ENCODE measurements at places on chromosomes 4 and X.

DNA sequence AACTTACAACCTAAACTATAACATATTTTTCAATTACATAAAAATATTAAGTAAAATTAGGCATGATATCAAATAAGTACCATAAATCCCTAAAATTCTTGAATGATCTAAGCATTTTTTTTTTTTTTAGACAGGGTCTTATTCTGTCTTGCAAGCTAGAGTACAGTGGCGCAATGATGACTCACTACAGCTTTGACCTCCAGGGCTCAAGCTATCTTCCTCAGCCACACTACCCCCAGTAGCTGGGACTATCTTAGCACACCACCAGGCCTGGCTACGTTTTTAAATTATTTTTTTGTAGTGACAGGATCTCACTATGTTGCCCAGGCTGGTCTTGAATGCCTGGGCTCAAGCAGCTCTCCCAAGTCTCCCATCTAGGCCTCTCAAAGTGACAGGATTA lies 1042.3 kb downstream of the FSTL5 start:
- no peak overlapping the region for H3K4me3 ChIP-seq
- no peak overlapping the region for H3K27ac ChIP-seq
- DNase-seq, result no peak
- no peaks in the 10 kb centered on the region for H3K4me1 ChIP-seq
- no peaks in the 10 kb centered on the region for H3K36me3 ChIP-seq

GRCh38 chr4:85127653-85128052 lies 161.2 kb upstream of the WDFY3 start:
- no peak overlapping the region for H3K4me3 ChIP-seq
- H3K4me1 ChIP-seq, result peaks cover 7% of the 10 kb centered on the region
- H3K27ac ChIP-seq, result no peak overlapping the region
- no peaks in the 10 kb centered on the region for H3K27me3 ChIP-seq
- no peaks in the 10 kb centered on the region for H3K36me3 ChIP-seq

GRCh38 chrX:16910376-16910775 lies 36.1 kb upstream of the REPS2 start:
- no peak for DNase-seq
- H3K36me3 ChIP-seq, result no peaks in the 10 kb centered on the region
- no peak overlapping the region for H3K4me3 ChIP-seq
- peaks cover 24% of the 10 kb centered on the region for H3K27me3 ChIP-seq

- no peaks in the 10 kb centered on the region for H3K27me3 ChIP-seq
- peak overlapping the region; percentile 98 for H3K4me3 ChIP-seq
- peak overlapping the region; percentile 96 for H3K27ac ChIP-seq
- H3K36me3 ChIP-seq, result no peaks in the 10 kb centered on the region
- H3K4me1 ChIP-seq, result peaks cover 9% of the 10 kb centered on the region
- peak; percentile 90 for DNase-seq
Measured at GRCh38 chr4:105147553-105148161, 981 bp downstream of the TET2 start.

DNA sequence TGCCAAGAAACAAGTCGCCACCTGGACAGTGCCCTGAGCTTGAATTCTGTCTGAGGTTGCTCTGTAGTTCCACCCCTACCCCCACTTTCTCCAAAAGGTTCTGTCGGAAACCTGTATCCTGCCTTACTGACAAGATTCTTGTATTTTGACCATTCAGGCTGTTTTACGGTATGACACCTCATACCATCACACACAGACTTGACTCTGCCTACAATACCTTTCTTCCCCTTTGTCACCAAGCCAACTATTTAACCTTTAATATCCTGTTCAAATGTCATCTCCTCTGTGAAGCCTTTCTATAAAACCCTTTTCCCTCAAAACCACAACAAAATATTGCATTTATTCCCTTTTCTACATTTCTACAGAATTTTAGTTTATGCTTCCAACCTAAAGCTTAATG lies 161.9 kb downstream of the VSIG4 start:
- DNase-seq, result no peak
- no peak overlapping the region for H3K4me3 ChIP-seq
- no peaks in the 10 kb centered on the region for H3K27me3 ChIP-seq
- no peak overlapping the region for H3K27ac ChIP-seq
- H3K4me1 ChIP-seq, result no peaks in the 10 kb centered on the region

DNA sequence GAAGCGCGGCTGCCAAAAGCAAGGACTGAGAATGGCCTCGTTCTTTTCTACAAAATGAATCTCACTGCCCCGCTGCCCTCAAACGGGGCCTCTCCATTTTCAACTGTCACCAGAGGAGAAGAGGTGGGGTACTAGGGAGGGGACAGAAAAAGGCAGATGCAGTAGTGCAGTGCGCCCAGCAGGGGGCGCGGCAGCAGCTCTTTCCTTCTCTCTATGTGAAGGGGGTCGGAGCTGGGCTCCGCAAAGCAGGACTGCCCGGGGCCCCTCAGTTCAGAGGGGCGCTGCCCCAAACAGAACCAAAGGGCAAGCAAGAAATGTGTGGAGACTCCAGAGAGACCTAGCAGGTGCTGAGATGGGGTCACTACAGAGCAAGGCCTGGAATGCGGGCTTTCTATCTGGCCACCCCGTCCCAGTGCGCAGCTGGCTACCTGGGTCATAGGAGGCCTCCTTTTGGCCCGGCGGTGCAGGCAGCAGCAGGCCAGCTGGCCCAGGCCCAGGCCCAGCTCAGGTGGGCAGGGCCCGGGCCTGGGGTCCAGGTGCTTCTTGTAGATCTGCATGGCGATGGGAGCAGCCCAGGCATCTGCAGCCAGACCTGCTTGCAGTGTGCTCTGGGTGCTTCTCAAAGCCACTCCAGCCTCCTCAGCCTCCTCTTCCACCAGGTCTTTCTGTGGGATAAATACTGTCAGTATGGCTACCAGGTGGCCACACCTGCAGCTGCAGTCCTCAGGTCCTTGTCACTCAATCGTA lies 5.9 kb downstream of the IRAK1 start:
- H3K4me1 ChIP-seq, result peaks cover 49% of the 10 kb centered on the region
- H3K4me3 ChIP-seq, result no peak overlapping the region
- no peak for DNase-seq
- no peaks in the 10 kb centered on the region for H3K27me3 ChIP-seq

DNA sequence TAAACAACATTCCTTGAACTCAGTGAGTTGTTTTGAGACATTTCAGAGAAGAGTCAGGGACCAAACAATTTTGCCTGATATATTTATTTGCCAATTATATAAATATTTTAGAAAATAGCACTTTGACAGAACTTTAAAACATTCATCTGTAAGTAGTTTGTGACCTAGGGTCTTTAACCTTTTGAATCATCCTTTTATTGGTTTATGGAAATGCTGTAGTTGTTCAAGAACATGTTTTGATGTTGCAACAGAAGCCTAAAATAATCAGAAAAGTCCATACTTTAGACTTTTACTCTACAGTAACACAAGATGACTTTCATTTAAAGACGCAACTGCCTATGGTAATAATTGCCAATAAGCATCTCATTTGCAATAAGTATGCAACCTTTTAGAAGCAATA lies 43.0 kb downstream of the CXCL1 start:
- no peak overlapping the region for H3K27ac ChIP-seq
- H3K4me3 ChIP-seq, result no peak overlapping the region
- no peaks in the 10 kb centered on the region for H3K36me3 ChIP-seq
- H3K27me3 ChIP-seq, result no peaks in the 10 kb centered on the region
- H3K4me1 ChIP-seq, result no peaks in the 10 kb centered on the region
- DNase-seq, result no peak

- no peaks in the 10 kb centered on the region for H3K27me3 ChIP-seq
- no peaks in the 10 kb centered on the region for H3K36me3 ChIP-seq
- H3K4me1 ChIP-seq, result peaks cover 15% of the 10 kb centered on the region
- DNase-seq, result no peak
- H3K4me3 ChIP-seq, result no peak overlapping the region
Measured at GRCh38 chr4:183718876-183719275, 59.8 kb downstream of the TRAPPC11 start.

DNA sequence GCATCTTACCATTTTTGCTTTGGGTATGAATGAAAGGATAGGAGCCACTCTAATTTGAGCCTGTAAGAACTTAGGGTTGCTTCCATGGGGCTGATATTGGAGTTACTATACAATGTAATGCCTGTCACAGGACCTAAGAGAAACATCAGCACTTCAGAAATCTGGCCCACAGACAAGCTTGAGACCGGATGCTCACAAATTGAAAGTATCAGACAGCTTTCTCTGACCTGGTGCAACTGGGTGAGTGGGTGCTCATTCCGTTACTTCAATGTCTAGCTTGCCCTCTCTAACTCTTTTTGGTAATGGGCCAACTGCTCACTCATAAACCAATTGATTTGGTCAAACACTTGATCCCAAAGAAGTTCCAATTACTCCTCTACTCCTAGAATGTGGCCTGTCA lies 62.1 kb downstream of the GPC4 start:
- no peaks in the 10 kb centered on the region for H3K27me3 ChIP-seq
- no peak overlapping the region for H3K4me3 ChIP-seq
- H3K4me1 ChIP-seq, result no peaks in the 10 kb centered on the region

DNA sequence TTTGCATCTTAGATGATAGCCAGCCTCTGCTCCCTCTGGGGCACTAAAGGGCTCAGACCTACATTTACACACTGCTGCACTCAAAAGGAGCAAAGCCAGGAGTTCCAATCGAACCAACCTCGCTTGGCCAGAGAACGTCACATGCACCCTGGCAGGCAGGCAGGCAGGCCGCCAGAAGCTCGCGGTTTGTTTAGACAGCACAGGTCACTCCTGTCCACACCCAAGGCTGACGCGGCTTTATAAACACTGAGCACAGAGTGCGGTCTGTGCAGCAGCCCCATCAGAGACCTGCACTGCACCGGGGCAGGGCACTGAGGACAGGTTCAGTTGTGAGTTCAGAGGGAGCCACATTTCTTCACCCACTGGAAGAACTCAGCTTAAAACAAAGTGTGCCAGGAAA lies 143.9 kb downstream of the BCOR start:
- H3K4me3 ChIP-seq, result no peak overlapping the region
- H3K4me1 ChIP-seq, result peaks cover 6% of the 10 kb centered on the region
- H3K27ac ChIP-seq, result no peak overlapping the region
- H3K36me3 ChIP-seq, result no peaks in the 10 kb centered on the region

DNA sequence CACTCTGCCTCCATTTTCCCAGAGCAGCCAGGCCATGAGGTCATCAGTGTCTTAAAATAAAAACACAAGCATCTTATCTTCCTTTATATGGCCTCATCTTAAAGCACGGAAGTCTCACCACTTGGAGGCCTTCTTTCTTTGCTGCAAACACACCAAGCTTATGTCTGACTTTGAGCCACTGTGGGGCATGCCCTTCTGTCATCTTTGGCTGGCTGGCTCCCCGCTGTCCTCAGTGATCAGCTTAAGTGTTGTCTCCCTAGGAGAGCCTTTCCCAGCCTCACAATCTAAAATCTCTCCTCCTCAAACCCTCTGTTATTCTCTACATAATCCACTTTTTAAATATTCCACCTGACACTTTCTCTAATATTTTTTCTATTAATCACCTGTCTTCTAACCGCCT lies 191.6 kb upstream of the TTC29 start:
- no peaks in the 10 kb centered on the region for H3K27me3 ChIP-seq
- H3K36me3 ChIP-seq, result no peaks in the 10 kb centered on the region
- peaks cover 4% of the 10 kb centered on the region for H3K4me1 ChIP-seq

DNA sequence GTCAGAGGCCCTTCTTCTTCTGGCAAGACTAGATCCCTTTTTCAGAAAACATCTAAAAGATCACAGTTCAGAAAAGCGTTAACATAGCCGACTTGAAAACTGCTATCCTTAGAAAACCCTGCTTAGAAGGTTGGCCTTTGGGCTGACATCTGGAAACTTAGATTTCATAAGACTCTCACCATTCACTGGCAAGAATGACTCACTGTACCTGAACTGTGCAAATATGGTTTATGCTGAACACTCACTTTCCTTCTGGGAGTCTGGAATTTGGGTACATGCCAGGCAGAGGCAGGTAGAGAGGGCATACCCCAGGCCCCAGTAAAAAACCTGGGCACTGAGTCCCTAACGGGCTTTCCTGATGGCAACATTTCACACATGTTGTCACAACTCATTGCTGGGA lies 88.8 kb upstream of the GPC3 start:
- no peak for DNase-seq
- no peak overlapping the region for H3K27ac ChIP-seq

DNA sequence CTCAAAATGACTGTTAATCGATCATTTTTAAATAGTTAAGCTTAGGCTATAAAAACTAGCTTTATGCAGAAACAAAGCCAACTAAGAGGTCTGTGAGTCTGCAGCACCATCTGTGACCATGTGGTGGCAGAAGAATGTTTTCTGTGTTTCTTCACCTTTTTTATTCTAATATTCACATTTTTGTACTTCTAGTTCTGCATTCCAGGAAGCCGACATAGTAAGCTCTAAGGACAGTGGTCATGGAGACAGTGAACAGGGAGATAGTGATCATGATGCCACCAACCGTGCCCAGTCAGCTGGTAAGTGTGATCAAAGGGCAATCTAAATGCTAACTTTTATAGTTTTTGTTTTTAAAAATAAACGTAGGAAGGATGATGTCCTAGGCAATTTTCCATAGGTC lies 5.6 kb downstream of the PCDH10 start:
- peaks cover 10% of the 10 kb centered on the region for H3K27me3 ChIP-seq
- peak overlapping the region; percentile 83 for H3K4me3 ChIP-seq
- H3K36me3 ChIP-seq, result peaks cover 7% of the 10 kb centered on the region

GRCh38 chr4:165758086-165758485 lies 115.0 kb upstream of the TLL1 start:
- H3K27me3 ChIP-seq, result no peaks in the 10 kb centered on the region
- no peaks in the 10 kb centered on the region for H3K4me1 ChIP-seq
- H3K36me3 ChIP-seq, result no peaks in the 10 kb centered on the region
- no peak for DNase-seq
- H3K4me3 ChIP-seq, result no peak overlapping the region

DNA sequence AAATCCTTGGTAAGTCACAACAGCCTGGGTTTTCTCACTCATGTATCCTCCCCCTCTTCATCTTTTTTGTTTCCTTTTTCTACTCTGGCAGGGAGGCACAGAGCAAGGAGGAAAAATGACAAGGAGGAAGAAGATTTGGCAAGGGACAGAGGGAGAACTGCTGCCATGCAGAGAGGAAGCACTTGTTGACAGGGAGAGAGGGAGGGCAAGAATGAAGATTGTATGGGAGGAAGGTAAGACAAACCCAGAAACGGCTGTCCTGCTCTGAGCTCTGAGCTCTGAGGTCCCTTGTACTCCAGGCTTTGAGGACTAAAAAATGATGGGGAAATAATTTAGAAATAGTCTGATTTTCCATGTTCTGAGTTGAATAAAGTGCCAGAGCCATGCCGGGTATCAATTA lies 123.9 kb downstream of the DCHS2 start:
- no peaks in the 10 kb centered on the region for H3K27me3 ChIP-seq
- no peak overlapping the region for H3K4me3 ChIP-seq
- H3K4me1 ChIP-seq, result peaks cover 9% of the 10 kb centered on the region
- no peak overlapping the region for H3K27ac ChIP-seq
- DNase-seq, result no peak

Measured in spinal cord (tissue), 10 donors.